Stimulated activated CD4-positive, alpha-beta T cell treated with anti-CD3 and anti-CD28 coated beads, Interleukin-12 subunit alpha, Interleukin-12 subunit beta, amount 100 ng/mL, for 24 hours (primary cell): ENCODE measurements at places on chromosomes 2 and 18.
A peak's percentile ranks its signal among the peaks of the same experiment; 100 is the strongest.

GRCh38 chr2:85959185-85959584, 70.4 kb upstream of the ST3GAL5 start:
- no peak for DNase-seq

DNA sequence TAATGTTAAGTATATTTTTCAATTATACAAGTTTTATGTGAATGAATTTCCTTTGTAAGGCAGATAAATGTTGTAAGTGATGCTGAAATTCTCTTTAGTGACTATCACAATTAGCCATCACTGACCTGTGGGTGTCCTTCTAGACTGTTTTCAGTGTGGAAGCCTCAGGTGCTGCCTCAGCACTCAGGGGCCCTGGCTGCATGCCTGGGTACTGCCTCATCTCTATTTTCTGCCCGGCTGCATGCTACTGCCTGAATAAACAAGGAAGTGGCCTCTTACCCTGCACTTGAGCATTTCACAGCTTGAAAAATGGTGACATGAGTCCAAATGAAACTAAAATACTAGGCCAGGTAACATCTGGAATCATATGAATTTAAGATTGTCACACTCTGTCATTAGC, 787.6 kb upstream of the SALL3 start:
- no peak for DNase-seq

DNA sequence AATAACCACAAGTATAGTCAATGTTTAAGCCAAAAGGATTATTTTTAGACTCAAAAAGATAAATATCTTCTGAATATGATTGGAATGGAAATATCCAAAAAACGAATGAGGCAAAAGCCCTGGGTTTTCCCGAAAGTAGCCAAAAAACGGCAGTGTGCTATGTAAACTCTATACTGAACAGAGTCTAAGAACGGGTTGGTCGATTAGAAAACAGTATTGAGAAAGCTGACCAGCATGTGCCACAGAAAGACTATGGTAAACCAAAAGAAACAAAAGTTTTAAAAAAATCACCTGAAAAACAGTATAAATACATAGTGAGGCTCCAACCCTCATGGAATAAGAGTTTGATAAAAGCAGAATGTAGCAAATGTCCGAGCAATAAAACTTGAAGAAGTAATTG, 92.0 kb upstream of the DLGAP1 start:
- no peak for DNase-seq

- no peak for DNase-seq
These were observed 121.5 kb upstream of the LTBP1 start for GRCh38 chr2:32825291-32825712.

DNA sequence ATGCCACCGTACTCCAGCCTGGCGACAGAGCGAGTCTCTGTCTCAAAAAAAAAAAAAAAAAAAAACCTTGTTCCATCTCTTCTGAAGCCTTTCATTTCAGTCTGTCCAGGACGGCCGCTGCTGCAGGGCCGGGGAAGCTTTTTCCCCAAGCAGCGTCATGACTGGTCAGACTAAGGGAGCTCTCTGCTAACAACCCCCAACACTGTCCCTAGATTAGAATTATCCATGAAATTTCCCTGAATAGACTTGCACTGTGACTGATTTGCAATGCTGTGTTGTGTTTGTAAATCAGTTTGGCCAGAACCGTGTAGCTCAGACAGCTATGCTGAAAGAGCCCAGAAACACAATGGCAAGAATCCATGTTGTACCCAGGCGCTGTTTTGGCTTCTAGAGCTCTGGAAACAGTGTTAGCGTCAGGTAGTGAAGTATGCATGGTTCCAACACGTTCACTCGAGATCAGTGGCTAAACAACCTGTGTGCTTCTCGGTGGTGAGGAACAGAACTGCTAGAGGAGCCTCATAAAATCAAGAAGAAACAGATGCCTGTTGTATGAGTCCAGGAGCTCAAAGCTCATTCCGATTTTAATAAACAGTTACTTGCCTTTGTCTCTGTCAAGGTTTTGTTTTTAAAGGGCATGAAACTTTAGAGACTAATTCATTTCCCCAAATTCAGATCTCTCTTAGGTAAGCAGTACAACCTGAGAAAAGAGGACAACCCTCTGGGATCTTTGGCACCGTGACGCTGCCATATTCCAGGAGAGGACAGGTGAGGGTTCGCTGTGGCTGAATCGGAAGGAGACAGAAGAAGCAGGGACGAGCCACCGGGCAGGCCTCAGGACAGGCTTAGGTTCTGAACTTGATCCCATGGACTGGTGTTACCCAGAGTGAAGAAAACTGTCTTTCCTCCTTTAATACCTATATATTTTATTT, 43.5 kb downstream of the GORASP2 start:
- DNase-seq, result no peak

DNA sequence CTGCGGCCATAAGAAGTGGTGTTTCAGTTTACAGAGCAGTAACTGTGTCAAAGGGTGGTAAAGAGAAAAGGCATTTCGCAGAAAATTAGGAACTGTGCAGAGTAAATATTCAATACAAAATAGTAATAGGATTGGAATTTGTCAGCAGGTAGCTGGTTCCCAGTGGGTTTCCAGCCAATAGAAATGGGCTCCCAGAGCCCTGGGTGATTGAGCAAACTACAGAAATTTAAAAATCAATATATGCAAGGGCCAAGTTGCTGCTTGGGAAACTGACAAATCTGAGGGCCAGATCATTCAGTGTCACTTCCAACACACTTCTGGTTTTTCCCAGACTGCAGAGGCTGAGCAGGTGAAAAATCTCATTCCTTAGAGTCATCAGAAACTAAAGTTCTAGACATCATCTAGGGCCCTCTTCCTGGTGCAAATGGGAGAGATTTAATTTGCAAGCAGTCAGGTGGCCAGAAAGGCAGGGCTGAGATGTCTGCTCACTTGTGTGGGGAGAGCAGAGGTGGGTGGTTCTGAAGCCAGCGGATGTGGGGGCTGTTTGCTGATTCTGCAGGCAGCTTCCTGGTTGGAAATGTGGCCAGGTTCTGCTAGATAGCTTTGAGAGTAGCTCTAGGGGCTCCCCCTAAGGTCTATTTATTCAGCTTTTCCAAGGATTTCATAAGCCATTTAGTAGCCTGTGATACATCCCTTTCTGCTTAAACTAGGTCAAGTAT, 182.4 kb downstream of the NCK2 start:
- peak; percentile 33 for DNase-seq

DNA sequence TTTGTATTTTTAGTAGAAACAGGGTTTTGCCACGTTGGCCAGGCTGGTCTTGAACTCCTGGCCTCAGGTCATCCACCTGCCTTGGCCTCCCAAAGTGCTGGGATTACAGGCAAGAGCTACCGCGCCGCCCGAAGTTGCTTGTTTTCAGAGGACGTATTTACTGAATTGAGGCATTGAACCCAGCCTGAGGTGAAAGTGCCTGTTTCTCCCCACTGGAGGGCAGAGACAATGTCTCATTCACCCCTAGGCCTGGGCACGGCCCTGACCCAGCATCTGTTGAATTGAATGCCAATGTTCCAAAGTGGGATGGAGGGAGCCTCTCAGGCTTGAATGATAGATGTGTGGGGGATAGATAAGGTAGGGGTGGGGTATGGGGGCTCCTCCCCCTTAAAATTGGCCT, 4.5 kb upstream of the TMBIM1 start:
- DNase-seq, result no peak
